ENCODE measurements at places on chromosomes 7 and 10.

DNA sequence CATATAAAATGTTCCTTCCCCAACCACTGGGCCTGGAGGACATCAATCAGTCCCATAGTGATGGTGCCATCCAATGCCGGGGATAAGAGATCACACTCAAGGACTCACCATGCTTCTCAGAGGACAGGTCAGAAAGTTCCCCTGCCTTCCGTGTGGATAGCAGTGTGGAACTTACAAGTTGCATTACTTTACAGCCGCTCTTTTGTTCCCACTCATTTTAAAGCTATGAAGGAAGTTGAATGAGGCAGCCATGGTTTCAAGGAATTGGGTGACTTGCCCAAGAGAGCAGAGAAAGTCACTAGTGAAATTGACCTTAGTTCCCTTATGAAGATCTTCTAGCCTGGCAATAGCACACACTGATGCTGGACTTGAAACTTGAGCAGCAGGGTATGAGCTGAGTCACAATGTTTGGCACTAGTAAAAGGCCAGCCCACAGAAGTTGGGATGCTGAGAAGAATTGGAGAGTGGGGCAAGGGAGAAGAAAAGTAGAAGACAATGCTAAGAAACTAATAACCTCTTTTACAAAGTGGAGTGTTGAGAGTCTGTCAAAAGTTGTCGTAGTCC lies 78.7 kb downstream of the CXCL12 start:
- DNase-seq: no peak

- no peak for DNase-seq
Measured at GRCh38 chr7:158537516-158537882, 50.1 kb downstream of the PTPRN2 start.

DNA sequence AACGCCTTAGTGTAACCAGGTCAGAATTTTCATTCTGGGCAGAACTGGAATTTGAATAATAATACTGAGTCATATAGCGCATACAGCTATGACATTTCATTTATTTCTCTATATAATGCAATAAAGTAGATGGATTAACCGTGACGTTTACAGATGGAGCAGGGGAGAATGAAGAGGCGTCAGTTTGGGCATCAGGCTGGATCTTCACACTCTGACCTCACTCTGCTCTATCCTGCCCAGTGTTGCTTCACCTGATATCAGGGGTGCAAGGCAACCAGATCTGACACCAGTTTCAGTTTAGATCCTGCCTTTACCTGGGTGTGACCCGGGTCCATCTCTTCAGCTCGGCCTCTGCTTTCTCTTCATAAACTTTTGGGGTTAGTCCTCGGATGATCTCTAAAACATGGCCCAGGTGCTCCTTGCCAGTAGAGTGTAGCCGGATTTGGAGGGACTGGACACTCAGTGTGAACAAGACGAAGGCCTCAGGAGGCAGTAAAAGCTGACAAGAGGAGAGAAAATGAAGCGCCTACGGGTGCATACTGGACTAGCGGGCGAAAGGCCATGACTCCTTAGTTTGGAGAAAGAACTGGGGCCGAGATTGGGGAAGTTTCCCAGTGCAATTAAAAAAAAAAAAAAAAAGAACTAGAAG lies 1.4 kb upstream of the ZYX start:
- no peak for DNase-seq

DNA sequence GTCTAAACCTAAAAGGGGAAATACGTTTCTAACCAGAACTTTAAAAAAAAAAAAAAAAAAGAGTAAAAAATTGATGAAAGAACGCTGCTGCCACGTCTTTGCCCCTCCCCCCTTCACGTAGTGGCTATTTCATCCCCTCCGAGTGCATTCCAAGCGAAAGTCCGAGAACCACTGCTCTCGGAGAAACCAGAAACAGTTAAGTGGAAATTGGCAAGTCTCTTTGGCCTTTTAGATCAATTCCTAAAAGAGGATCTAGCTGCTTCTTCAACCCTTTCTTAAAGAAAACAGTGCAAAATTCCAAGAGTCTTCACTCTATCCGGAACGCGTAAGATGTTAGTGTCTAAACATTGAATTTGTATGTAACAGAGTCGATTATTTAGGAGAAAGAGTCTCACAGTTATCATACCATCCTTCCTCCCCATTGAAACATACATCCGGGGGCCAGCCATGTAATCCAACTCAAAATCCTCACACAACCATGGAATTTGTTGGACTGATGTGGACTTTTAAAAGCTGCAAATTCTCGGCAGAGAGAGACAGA lies 1.1 kb downstream of the P4HA1 start:
- peak; percentile 47 for DNase-seq

GRCh38 chr7:107007007-107007891 lies 37.3 kb upstream of the PRKAR2B start:
- DNase-seq: no peak

DNA sequence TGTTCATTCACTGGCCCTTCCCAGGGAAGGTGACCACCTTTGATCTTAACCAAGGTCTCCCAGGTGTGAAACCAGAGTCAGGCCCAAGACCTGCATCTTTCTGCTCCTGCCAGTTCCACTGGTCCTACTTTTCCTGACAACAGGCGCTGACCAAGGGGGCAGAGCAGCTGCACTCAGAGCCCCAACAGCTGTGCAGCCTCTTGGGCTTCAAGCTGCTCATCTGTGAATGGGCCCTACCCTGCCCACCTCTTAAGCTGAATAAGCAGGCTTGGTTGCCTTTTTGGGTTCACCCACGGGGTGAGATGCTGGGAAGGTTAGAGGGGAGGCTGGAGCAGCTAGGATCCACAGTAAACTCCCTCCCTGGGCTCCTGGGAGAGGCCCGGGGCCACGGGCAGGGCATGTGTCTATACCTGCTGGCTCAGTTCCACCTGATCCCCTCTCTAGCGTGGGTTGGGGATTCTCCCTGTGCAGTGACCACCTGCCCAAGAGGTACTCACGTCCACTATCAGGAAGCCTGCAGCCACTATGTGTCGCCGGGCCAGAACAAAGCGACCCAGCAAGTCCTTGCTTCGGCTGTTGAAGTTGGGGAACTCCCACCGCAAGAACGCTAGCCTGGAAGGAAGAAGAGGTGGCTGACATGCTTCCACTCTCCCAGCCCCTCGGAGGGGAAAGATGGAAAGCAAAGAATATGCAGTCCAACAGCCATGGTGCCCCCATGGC lies 10.6 kb downstream of the TBRG4 start:
- no peak for DNase-seq

DNA sequence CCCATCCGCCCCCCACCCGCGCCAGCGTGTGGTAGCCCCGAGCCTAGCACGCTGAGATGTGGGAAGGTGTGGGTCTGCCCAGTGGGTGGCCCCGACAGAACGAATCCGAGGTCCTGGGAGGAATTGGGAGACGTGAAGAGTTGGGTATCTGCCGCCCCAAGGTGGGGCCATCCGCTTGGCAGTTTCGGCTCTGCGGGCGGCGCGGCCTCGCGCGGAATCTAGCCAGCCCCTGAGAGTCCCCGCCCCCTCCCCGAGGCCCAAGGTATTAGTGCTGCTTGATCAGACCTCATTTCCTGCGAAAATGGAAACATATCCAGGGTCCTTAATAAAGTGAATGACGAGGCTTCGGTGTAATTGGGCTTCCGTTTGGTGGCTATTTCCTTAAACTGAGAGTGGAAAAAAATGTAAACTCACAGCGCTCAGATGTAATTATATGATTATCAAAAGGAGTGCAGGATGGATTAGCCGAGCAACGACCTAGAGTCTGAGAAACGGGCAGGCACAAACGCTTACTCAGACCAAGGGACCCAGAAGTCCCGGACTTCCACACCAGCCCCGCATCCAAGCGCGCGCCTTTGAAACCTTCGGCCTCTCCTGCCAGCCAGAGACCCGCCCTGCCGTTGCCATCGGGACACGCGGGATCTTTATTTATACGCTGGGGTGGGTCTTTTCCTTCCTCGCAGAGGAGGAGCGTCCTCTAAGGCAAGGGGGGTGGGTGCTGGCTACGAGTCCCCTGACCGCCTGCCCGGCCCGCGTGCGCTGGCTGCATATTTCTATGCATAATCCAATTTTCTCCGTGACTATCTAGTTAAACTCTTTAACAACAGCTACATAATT lies 12.8 kb downstream of the LBX1 start:
- DNase-seq: no peak

DNA sequence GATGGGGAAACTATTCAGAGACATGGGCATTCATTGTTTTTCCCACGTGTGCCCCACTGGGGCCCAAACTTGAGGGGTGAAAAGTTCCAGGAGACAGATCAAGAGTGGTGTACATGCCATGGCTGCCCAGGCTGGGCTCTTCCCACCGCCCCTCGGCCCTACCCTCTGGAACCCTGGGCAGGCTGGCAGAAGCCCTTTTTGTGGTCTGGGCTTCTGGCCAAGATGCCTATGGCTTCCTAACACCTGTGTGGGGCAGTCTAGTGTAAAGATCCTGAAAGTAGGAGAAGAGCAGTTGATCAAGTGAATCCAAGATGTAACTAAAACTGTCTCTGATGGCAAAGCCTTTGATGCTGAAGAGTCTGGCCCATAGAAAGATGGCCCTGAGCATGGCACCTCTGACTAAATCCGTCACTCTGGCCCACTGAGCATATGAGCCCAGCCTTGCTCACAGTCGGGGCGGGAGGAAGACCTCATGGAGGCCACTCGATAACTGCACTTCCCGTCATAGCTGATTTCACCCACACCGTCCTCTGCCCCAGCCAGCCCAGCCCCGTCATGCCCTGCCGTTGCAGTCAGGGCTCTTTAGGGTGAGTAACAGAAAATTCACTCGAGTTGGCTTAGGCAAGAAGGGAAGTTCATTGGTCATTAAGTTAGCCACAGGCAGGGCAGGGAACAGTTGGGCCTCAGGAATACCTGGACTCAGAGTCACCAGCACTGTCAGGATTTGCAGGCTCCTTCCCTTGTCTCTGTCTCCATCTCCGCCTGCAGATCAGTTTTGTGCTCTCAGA lies 37.9 kb upstream of the MTPAP start:
- DNase-seq: no peak

GRCh38 chr10:26221541-26221940 lies 5.0 kb downstream of the GAD2 start:
- DNase-seq: no peak

- no peak for DNase-seq
Measured at GRCh38 chr7:105825371-105825770, 51.0 kb downstream of the ATXN7L1 start.

DNA sequence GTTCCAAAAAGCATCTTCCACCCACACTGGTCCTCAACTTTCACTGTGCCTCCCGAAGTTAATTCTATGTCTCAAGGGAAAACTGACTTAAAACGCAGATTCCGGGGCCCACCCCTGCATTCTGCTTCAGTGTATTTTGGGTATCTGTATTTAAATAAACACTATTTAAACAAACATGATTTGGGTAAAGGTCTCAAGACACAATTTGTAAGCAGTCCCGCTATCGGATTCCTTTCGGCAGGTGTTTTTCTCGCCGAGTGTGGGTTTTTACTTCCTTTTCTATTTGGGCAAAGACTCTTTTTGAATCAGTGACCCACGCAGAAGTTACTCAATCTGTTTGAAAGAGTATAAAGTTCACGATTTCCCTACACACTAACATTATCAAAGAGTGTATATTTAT lies 1.2 kb downstream of the PDIA4 start:
- DNase-seq: no peak

DNA sequence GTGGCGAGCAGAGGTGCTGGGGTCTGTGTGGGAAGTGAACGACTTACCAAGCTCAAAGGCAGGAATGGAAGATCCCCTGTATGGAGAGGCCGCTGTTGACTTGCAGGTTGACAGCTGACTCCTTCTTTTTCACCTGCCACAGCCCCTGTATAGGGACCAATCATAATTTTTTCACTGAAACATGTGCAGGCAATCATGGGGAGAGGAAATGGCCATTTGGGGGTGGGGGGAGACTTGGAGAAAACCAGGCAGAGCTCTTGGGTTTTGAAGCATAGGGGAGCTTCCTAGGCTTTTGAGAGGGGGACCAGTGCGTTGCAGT lies 101.4 kb downstream of the WDR37 start:
- DNase-seq: no peak

DNA sequence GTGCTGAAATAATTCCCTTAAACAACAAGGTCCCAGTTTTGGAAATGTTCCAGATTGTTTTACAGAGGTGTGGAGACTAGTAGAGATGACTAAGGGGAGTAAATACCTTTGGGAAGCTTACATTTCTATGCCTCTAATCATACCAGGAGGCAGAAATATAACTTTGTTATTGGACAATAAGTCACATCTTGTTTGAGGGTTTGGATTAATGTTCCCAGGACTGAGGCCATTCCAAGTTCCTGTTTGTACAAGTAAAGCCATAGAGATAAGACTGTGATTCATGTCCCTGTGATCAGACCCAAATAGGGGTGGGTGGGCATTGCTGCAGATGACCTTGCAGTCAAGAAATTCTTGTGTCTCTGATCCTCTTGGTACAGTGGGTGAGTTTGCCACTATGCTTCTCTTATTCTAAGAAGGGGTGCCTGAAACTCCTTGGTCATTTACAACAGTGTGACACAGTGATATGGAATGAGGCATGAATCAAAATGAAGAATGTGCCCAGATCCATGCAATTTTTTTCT lies 508.3 kb downstream of the SORCS3 start:
- DNase-seq: no peak

GRCh38 chr10:125985557-125986240 lies 89.3 kb downstream of the FANK1 start:
- DNase-seq: no peak

DNA sequence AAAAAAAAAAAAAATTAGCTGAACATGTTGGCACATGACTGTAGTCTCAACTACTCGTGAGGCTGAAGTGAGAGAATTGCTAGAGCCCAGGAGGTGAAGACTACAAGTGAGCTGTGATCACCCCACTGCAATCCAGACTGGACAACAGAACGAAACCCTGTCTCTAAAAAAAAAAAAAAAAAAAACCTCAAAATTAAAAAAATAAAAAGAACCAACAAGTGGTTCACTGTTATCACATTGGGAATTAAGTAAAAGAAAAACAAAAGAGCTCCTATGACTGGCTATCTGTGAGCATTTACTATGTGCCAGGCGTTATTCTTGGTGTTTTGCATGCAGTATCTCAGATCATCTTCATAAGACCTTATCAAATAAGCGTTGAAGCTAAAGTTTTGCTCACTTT lies 66.0 kb downstream of the ANLN start:
- no peak for DNase-seq

GRCh38 chr7:111639934-111640333 lies 77.6 kb upstream of the IMMP2L start:
- no peak for DNase-seq

GRCh38 chr7:111763221-111763801 lies 201.0 kb upstream of the IMMP2L start:
- DNase-seq: no peak

- no peak for DNase-seq
Measured at GRCh38 chr10:23885853-23886252, 323.1 kb upstream of the KIAA1217 start.

GRCh38 chr10:98340261-98340939 lies 72.4 kb upstream of the LOXL4 start:
- DNase-seq: no peak

DNA sequence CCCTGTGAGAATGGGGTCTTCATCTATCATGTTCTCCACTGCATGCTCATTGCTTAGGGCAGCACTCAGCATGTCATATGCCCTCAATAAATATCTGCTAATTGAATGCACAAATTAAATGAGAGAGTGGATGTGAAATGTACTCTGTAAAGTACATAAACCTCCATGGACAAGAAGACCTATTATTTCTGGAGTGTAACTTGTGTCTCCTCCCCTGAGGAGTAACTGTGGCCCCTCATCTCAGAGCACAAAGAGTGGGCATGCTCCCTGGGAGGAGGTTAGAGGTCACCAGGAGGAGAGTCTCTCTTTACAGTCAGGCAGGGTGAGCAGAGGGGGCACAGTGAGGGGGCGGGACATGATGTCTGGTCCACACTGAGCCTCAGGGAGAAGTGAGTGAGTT lies 313.6 kb upstream of the PODXL start:
- no peak for DNase-seq

All from central memory CD4-positive, alpha-beta T cell (primary cell).